Activated CD4-positive, alpha-beta memory T cell treated with anti-CD3 and anti-CD28 coated beads for 36 hours (primary cell): ENCODE measurements at places on chromosomes 13 and 19. TPM values are rescaled to one million over a fixed set of nuclear protein-coding genes. Genes with fewer than 3 reads are reported as not detected.

LGI4 gene
- 0.51 TPM for total RNA-seq

GRCh38 chr13:29564818-29565217 is 30.7 kb downstream of the SLC7A1 start:
- DNase-seq: no peak

DNA sequence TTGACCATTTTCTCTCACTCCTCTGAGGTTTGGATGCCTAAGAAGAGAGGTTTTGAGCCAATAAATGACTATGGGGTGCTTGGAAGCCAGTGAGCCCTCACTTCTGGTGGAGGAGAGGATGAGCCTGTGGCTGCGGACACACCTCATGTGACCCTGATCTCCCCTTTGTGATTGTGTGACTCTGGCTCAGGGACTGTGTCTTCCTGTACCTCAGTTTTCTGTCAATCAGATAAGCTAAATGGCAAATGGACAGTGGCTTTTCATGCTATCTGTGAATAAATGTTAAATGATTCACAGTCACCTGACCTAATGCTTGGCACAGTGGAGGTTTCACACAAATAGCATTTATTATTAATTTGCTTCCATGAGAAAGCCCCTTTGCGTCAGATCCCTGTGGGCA is 2.7 kb downstream of the PSG8 start:
- DNase-seq: no peak

- no peak for DNase-seq
Observed at GRCh38 chr13:21735701-21736401, 65.0 kb downstream of the FGF9 start.

NPAS1 gene
- total RNA-seq: not detected

DNA sequence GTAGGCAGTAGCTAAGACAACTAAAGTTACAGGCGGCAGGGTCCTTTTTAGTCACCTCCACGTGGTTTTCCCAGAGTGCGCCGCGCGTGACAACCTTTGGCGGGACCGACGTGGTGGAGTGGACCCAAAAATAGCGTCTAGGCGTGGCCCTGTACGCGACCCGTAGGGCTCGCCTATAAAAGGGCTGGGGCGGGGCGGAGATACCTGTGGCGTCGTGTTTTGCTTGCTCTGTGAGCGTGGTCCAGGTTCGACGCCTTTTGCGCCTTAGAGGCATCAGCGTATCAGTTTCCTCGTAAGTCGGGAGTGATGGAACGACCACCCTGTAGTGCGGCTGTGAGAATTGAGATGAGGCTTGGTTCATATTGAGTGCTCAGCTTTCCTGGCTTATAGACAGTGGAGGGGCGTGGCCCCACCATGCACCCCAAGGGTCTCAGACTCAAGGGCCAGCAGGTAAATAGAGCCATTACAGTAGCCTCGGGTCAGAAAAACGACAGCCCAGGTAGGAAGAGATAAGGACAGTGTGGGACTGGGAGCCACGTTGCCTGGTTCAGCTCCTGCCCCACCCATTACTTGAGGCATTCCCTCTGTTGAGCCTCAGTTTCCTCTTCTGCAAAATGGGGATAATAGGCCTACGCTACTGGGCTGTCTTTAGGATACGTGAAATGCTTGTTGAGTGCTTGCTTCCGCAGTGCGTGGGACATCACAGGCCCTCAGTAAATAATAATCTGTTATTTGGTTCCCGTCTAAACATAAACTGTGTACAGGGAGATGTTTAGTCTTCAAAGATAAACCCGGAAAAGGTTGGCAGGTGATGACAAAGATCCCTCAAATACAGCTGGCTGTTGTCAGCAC is 693 bp upstream of the TMED1 start:
- peak; percentile 91 for DNase-seq

FCER2 gene
- 4.1 TPM for total RNA-seq

DNA sequence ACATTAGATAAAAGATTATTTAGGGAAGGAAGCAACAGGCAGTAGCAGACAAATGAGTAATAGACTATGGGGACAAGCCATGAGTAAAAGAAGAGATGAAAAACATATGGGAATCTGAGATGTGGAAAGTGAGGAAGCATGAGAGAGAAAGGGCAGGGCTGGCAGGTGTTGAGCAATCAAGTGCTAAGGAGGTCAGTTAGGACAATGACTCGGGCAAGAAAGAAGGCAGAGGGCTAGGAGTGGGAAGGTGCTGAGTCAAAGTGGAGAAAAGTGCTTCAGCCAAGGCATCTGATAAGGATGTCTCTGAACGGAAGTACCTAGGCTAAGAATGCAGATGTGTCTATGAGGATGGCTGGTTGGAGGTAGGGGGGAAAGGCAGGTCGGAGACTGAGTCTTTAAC is 291.9 kb upstream of the HTR2A start:
- no peak for DNase-seq

DNA sequence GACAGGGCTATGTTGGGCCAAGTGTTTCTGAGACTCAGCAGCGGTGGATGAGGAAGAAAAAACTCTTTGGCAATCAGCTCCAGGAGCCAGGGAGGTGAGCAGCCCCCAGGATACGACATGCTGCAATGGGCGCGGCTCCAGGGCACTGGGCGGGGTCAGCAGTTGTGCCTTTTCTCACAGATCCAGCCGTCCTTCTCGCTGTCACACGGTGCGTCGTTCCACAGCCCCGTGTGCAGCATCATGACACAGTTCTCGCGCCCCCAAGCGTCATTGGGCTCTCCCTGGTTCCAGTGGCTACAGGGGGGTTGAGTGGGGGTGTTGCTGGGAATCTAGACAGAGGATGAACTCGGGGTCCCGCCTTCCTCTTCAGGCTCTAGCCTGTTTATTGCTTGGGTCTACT is 2.7 kb downstream of the CLEC4G start:
- DNase-seq: no peak

GRCh38 chr19:29266603-29267002 is 53.7 kb upstream of the UQCRFS1 start:
- DNase-seq: no peak

DNA sequence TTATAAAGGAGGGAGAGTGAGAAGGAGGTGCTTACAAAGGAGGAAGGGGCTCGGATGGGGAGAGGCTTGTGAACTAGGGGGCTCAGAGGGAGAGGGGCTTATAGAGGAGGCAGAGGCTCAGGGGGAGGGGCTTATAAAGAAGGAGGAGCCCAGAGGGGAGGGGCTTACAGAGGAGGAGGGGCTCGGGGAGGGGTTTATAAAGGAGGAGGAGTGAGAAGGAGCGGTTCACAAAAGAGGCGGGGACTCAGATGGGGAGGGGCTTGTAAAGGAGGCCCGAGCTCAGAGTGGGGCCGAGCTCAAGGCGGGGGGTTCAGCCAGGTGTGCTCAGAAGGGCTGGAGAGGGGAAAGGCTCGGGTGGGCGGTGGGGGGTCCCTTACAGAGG is 500 bp downstream of the SMIM24 start:
- DNase-seq: peak; percentile 46

- peak; percentile 85 for DNase-seq
Observed at GRCh38 chr19:49142866-49143335, 12.3 kb downstream of the HRC start.

PRTN3 gene
- not detected for total RNA-seq

- DNase-seq: peak; percentile 95
Observed at GRCh38 chr19:506404-507285, 652 bp upstream of the TPGS1 start.

SHISA7 gene
- not detected for total RNA-seq

GRCh38 chr13:39685652-39686051 is 30.2 kb downstream of the COG6 start:
- no peak for DNase-seq

DNA sequence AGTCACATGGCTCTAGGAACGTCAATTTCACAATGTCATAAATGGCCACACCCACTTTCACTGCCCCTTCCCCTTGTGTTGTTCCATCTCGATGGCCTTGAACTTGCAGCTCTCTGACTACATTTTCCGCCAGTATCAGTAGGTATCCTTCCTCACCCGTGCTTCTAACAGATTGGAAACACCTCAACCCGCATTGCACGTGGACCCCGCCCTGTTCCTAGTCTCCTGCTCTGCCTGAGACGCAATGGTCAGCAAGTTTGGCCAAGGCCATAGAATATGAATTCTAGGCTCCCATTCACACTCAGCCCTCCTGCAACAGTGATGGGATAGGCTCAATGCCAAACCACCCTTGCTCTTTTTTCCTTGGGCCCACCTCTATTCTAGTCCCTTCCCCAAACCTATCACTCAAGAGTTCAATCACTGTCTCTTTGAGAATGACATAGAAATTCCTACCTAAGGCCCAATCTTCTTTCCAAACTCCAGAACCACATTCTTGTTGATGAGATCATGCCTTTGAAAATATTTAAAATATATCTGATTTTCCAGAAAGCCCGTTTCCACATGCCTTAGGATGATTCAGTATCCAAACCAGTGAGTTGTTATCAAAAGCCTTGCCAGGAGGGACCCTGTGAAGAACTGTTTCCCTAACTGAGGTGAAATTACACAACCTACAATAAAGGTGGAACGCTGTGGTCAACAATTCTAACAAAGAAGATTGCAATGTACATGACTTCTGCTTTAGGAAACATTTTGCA is 334.6 kb downstream of the MYO16 start:
- DNase-seq: no peak

DNA sequence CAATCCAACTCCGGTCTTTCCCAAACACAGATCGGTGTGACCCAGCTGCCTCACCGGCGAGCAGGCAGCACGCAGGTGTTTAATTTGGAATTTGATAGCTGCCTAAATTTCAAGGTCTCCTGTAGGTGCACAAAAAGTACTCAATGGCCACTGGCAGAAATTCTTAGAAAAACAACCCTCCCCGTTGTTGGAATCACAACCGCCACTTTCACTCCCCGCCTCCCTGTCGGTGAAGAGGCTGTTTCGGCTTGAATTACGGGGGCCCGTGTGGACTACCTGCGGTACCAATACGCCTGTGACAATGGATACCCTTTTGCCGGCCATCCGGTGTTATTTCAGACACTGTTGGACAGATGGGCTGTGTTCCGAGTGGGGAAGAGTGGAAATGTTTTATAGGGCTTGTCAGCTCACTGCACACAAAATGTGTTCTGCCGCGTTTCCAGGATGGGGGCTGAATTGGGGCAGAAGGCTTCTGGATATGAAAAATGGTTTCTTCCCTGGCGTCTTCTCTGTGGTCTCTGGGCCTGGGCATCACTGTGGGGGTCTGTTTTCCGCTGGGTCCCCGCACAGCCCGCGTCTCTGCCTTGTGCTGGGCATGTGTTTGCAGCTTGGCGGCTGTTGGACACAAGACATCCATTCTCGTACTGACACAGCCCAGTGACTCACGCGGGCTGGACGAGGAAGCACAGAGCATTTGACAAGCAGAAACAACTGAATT is 45.4 kb downstream of the ZIC5 start:
- no peak for DNase-seq

DNA sequence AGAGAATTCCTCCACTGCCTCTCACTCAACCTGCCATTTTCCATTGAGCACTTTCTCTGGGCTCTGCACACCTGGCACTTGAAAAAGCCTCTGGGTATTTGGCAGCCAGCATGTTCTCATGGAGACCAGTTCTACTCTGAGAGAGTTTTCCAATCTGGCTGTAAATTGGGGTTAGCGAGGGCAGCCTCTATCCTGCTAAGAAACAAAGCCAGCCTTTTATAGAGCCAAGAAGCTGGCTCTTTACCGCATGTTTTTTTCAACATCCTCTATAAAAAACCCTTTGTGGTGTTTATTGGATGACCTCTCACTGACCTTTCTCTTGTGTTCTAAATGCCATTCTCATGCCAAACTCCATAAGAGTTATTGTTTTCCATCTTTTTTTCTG is 52.6 kb upstream of the RCBTB2 start:
- DNase-seq: no peak

DNA sequence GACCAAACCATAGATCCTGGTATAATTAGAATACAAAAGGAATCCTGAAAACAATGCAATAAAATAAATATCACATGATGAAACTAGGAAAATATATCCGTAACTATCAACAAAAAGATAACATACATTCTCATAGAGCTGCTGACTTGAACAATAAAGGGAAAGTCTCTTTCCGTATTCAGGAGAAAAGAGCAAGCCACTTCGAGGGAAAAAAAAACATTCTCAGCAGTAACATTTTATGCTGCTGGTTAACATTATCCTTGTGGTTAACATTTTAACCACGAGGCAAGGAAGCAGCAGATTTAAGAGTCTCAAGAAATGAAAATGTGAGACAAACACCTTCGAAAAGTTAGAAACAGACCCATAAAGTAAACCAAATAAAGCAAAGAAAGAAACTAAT is 25.8 kb downstream of the NALCN start:
- no peak for DNase-seq

CEACAM5 gene
- total RNA-seq: not detected

DNA sequence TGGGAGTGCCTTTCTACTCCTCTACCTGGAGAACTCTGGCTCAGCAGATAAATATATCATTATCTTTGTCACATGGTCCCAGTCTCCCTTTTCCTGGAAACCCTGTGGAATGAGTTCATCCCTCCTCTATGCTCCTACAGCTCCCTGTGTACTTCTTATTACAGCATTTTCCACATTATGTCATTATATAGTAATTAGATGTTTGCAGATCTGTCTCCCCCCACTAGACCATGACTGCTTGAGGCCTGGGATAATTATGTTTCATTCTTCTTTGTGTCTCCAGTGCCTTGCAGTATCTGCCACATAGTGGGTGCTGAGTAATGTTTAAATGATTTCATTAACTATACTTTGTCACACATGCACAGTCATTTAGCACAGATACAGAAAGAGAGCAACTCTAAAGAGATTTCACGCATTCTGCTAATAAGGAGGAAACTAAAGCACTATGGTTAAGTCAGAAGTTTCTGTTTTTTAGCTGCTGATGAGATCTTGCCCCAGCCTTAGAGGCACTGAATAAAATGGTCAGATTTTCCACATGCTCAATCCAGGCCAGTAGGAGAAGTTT is 66.1 kb upstream of the DIAPH3 start:
- DNase-seq: no peak

DNA sequence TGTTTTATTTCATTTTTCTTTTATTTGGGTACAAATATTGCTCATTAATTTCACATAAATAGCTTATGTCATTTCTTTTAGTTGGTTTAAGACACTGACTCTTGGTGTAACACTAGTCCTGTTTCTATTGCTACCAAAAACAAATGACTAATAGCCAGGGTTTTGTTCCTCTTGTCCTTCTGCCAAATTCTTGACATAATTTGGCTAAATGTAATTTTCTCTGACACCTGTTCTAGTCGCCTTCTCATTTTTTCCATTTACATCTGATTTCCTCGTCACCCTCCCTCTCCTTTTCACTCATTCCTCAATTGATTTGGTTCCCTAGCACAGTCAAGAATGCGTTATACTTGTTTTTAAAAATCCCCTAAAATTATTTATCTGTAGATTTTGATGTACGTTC is 1718.7 kb downstream of the EFNB2 start:
- no peak for DNase-seq

ZNF835 gene
- 0.97 TPM for total RNA-seq

DNA sequence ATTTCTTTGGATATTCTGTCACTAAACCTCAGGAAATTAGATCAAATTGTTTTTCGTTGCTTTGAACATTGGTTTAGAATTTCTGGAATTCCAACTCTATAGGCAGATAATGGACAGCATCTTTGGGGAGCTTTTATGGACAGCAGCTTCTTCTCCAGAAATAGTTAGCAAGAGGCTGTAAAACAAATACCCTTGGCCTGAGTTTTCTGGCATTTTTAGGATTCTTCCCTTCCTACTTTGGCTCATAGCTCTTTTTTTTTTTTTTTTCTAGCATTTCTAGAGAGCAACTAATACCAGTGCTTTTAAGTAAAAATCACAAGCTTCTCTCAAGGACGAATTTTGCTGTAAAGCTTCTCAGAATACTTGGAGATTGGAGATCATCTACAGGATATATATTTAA is 169.8 kb upstream of the SPRY2 start:
- DNase-seq: no peak

- no peak for DNase-seq
Observed at GRCh38 chr13:114118511-114119123, 13.8 kb downstream of the RASA3 start.

GRCh38 chr13:43401361-43401760 is 378.0 kb downstream of the DNAJC15 start:
- no peak for DNase-seq

GRCh38 chr19:18650021-18650390 is 13.2 kb downstream of the KLHL26 start:
- DNase-seq: no peak
